Activated CD4-positive, alpha-beta memory T cell treated with anti-CD3 and anti-CD28 coated beads, Interleukin-2, amount 10 ng/mL, durations not matched to agents 7 days and 5 days (primary cell): ENCODE measurements at places on chromosomes 1 and 21. TPM values are rescaled to one million over a fixed set of nuclear protein-coding genes. Genes with fewer than 3 reads are reported as not detected.
A peak's percentile ranks its signal among the peaks of the same experiment; 100 is the strongest.

DNA sequence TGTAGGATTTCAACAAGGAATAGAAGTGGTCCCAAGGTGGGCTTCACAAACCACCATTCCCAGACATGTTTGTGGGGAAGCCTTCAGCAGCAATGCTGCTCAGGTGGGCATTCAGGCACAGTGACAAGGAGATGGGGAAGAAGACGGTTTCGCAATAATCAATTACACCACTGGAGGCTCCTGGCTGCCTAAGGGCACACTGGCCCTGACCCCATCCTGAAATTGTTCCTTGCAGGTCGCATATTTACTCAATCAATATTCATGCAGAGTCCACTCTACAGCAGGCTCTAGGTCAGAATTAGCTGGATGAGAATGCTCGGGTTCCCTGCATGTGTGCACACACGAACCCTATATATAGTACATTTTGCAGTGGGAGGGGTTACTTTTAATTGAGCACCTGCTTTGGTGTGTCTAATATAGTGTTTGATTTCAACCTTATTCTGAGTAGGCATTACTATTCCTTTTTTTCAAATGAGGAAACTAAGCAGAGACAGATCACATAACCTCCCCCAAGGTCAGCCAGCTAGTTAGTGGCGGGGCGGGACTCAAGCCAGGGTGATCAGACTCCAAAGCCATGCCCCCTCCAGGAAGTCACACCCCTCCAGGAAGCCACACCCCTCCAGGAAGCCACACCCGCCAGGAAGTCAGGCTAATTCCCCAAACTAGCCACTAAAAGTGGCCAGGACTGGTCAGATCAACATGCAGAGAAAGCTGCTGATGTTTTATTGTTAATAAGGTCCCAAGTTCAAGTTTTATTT lies 106.5 kb downstream of the HLCS start:
- peak; percentile 77 for DNase-seq
- no peaks in the 10 kb centered on the region for H3K27me3 ChIP-seq
- H3K4me1 ChIP-seq: peaks cover 47% of the 10 kb centered on the region
- no peak overlapping the region for H3K4me3 ChIP-seq
- H3K27ac ChIP-seq: peak overlapping the region; percentile 69

Gene PPT1
- total RNA-seq: 76.9 TPM

Gene SIPA1L2
- 0.93 TPM for total RNA-seq

GRCh38 chr1:94056171-94056570 lies 64.8 kb downstream of the ABCA4 start:
- no peak for DNase-seq
- H3K36me3 ChIP-seq: no peaks in the 10 kb centered on the region
- no peak overlapping the region for H3K4me3 ChIP-seq
- H3K27ac ChIP-seq: no peak overlapping the region
- peaks cover 34% of the 10 kb centered on the region for H3K27me3 ChIP-seq

DNA sequence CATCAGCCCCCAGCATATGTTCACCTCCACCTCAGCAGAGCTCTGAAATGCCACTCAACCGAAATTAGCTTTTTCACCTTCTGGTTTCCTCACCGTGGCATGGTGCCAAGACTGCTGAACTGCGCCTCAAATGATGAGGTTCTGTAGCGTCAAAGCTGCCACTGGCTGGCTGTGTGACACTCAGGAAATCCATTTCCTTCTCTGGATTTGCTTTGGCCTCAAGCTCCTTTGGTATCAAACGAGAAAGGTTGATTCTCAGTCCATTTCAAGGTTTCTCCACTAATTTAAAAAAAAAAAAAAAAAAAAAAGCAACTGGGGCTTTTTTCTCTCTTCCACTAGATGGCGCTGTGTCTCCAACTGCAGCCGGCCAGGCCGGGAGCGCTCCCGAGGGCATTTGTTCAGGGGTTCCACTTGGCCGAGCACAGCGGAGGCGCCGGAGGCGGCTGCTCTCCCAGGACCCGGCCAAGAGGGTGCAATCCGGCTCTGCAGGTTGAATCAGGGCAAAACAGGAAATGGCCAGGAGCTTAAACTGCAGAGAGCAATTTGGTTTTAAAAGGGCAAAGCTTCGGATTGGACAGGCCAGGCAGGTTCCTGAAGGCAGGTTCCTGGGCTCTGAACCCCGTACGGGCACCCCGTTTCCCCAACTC lies 26.5 kb upstream of the PLA2G2C start:
- H3K27ac ChIP-seq: no peak overlapping the region
- H3K4me3 ChIP-seq: no peak overlapping the region
- peaks cover 5% of the 10 kb centered on the region for H3K4me1 ChIP-seq
- no peaks in the 10 kb centered on the region for H3K36me3 ChIP-seq
- H3K27me3 ChIP-seq: peaks cover 48% of the 10 kb centered on the region
- peak; percentile 57 for DNase-seq

Gene NR0B2
- total RNA-seq: not detected

DNA sequence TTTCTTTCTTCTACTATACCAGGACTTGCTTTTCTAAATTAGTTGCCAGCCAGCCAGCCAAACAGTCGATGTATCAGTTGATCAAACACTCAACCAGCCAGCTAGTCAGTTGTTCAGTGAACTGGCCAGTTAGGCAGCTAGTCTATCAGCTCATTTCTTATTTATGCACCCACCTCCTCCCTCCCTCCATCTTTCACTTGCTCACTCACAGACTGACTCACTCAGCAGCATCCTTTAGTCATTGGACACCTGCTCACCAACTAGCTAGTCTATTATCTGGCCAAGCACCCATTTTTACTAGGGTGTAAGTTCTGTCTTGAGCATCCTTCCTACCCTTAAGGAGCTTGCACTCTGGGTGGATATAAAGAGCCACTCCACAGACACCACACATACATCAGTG lies 5.9 kb upstream of the SPRR4 start:
- H3K4me3 ChIP-seq: no peak overlapping the region
- H3K27me3 ChIP-seq: peaks cover 4% of the 10 kb centered on the region
- H3K36me3 ChIP-seq: no peaks in the 10 kb centered on the region
- H3K27ac ChIP-seq: no peak overlapping the region
- no peak for DNase-seq

Gene ABCG1
- 25.3 TPM for total RNA-seq

Gene PLD5
- not detected for total RNA-seq

Gene OPRD1
- not detected for total RNA-seq

DNA sequence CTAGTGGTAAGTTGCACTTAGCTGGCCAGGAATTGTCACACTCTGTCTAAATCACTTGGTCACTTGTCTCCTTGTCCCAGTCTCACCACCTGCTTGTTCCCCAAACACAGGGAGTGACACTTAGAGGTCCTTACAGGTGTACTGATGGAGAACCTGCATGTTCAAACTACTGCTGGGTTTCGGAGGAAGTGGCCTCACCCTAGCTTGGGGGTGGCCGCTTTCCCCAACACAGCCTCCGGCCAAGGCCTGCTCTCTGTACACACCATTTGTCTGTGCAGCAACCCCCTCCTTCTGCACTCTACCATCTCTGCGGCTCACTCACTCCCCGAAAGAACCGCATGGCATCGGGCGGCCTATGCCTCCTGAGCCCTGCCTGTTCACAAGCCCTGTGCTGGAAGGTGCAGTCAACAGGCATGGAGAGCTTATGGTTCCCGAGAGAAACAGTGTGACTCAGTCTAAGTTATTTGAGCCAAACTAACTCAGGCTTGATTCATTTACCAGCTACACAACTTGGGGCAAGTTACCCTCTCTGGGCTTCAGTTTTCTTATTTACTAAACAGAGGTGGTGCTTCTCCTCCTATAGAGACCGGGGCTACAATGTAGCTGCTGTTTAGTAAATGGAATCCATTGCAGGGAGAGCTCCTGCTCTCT lies 10.5 kb upstream of the SPRR4 start:
- H3K36me3 ChIP-seq: no peaks in the 10 kb centered on the region
- peaks cover 4% of the 10 kb centered on the region for H3K27me3 ChIP-seq
- no peak overlapping the region for H3K4me3 ChIP-seq
- DNase-seq: no peak

Gene IGSF5
- total RNA-seq: not detected

Gene CLEC20A
- not detected for total RNA-seq

Gene PLA2G2D
- total RNA-seq: not detected

DNA sequence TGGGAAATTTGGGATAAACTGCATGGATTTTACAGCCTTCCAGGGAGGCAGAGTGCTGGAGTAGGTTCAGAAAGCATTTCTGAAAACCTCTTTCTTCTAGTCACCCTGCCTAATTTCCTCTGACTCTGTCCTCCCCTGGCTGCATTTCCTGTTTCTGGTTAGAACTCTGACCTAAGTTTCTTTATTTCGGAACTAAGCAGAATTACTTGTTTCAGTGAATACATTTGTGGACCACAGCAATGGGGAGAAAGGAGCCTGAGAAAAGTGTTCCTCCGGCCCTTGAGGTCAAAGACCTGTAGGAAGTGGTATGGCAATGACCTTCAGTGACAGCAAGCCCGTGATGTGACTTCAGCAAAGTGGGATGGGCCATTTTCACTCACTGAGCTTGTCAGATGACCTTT lies 173.4 kb upstream of the RUNX1 start:
- H3K27ac ChIP-seq: peak overlapping the region; percentile 0
- H3K36me3 ChIP-seq: no peaks in the 10 kb centered on the region
- peaks cover 31% of the 10 kb centered on the region for H3K4me1 ChIP-seq
- DNase-seq: peak; percentile 53

Gene MCOLN3
- 2.5 TPM for total RNA-seq
